ENCODE measurements at places on chromosomes 13 and 19. TPM values are rescaled to one million over a fixed set of nuclear protein-coding genes. Genes with fewer than 3 reads are reported as not detected.

CCDC61 gene
- total RNA-seq: 8.9 TPM

SIGLEC12 gene
- not detected for total RNA-seq

KCNN1 gene
- under 0.01 TPM for total RNA-seq

ZNF888 gene
- 2.6 TPM for total RNA-seq

KLHL1 gene
- not detected for total RNA-seq

PSG7 gene
- not detected for total RNA-seq

POSTN gene
- total RNA-seq: 38.0 TPM

GRAMD1A gene
- total RNA-seq: 24.4 TPM

TTC9B gene
- total RNA-seq: not detected

VSIG10L gene
- 0.26 TPM for total RNA-seq

ZNF541 gene
- total RNA-seq: not detected

DPF1 gene
- total RNA-seq: 0.50 TPM

FUT6 gene
- not detected for total RNA-seq

LACC1 gene
- 8.9 TPM for total RNA-seq

ZNF382 gene
- total RNA-seq: 16.0 TPM

KCNJ14 gene
- total RNA-seq: 0.50 TPM

SLC25A41 gene
- total RNA-seq: 0.26 TPM

A1BG gene
- 3.3 TPM for total RNA-seq

HCN2 gene
- 0.26 TPM for total RNA-seq

RUBCNL gene
- 4.1 TPM for total RNA-seq

CATSPERD gene
- total RNA-seq: not detected

IL17D gene
- total RNA-seq: 3.1 TPM

SYNE4 gene
- under 0.01 TPM for total RNA-seq

MTIF3 gene
- 92.3 TPM for total RNA-seq

AMER2 gene
- not detected for total RNA-seq

CEACAM7 gene
- total RNA-seq: not detected

ZNF66 gene
- 1.5 TPM for total RNA-seq

PLEKHJ1 gene
- total RNA-seq: 46.0 TPM

CYP4F11 gene
- not detected for total RNA-seq

PROZ gene
- total RNA-seq: not detected

RASGRP4 gene
- total RNA-seq: not detected

KIR3DL2 gene
- not detected for total RNA-seq

GIPR gene
- not detected for total RNA-seq
